ENCODE measurements at places on chromosomes 5 and 9.

- DNase-seq = no peak
Observed at GRCh38 chr5:96006291-96006690, 44.6 kb upstream of the ELL2 start.

DNA sequence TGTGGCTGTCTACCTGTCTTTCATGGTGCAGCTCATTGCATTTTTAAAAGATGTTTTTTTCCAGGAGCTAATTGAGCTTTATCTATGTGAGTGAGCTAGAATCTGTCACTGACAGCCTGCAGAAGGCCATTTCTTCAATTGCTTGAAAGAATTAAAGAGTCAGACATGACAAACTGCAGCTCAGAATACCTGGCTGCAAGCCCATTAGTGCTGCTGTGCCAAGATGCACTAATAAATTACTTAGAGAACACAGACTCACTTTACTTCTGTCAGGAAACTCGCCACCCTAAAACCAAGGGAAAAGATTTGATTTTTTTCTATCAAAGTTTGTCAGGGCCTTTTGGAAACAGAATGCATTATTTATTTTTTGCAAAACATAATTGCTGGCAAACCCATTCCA is 368.3 kb downstream of the CAAP1 start:
- DNase-seq = no peak

DNA sequence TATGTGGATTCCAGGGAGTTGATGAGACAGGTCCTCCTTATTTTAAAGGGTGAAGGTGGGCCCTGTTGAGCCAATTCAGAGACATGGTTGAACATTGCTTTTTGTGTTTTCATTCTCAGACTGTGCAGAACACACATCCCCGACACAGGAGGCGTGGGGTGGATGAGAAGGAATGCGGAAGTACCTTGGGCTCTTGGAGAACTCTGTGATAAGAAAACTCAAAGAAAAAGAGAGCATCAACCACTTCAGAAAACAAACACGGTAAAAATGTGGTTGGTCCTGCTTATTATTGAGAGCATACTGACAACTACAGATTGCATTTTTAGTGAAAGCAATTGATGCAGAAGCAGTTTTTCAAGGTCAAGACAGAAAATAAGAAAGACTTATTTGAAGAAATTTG is 659.8 kb downstream of the IRX1 start:
- DNase-seq = no peak

- DNase-seq = no peak
Observed at GRCh38 chr5:53298841-53299240, 181.6 kb upstream of the FST start.

DNA sequence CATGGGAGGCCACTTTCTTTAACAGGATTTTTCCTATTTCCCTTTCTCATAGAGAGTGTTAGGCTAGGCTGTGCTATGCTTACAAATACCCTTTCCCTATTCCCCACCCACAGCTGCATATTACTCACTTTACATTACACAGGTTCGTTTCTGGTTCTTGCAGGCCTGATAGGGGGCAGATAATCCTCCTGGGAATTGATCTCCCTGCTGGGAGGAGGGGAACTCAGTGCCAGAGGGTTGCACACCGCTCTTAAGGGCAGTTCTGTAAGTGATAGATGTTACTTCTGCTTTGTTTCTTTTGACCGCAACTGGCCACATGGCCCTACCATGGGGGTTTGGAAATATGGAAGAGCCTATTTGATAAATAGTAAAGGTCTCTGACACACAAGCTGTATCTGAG is 54.0 kb upstream of the NTRK2 start:
- no peak for DNase-seq

DNA sequence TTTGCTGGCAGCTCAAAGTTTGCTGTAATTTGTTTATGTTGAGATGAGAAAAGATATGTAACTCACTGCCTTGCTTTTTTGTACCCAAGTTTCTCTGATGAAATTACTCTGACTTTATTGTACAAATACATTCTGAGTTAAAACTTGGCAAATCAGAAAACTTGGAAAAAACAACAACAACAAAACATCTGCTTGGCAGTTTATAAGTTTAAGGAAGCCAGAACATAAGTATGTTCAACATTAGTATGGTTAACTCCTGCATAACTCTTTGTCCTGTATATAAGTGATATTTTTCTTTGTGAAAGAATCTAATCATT is 233.1 kb downstream of the MAST4 start:
- no peak for DNase-seq

DNA sequence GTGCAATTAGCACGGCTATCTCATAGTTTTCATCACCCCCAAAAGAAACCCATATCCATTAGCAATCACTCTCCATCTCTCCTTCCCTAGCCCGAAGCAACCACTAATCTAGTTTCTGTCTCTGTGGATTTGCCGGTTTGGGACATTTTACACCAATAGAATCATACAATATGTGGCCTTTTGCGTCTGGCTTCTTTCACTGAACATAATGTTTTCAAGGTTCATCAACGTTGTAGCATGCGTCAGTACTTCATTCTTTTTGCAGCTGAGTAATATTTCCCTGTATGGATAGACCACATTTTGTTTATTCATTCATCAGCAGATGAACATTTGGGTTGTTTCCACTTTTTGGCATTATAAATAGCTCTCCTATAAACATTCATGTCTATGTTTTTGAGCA is 75.4 kb upstream of the TBC1D2 start:
- DNase-seq = peak; percentile 91

DNA sequence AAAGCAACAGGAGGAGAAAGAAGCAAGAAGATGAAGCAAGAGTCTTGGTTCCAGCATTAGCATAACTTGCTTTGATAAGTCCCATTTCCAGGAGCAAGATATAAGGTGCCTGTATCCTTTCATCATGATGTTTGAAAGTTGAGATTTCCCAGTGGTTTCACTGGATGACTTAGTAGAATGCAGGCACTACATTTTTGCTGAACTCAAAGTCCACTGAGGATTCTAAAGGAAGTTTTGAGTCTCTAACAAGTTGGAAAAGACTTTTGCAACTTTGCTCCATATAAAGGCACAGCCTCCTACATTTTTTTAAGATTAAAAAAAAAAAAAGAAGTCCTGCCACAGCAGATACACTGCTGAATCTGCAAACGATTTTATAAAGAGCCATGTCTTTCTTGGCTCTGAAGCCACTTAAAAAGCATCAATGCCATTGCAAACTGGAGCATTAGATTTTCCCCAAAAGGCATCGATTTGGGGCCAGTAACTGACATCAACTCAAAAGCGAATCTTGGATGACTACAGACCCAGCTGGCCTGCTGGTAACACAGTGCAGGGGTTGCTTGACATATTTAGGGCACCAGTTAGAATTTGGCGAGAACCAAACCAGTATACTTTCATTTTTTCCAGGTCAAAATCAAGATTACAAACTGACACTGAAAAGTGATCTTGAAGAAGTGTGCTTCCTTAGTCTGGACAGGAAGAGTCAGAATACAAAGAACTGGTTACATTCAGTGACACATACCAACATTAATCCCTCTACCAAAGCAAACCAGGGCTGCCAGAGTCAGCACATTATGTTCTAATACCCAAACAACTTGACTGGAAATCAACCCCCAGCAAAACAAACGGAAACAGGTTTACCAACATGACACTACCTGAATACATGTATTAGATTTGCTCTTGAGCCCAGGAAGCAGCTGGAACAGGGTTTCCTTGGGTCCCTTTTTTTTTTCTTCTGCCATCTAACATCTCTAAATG is 39.1 kb upstream of the KCNV2 start:
- DNase-seq = no peak

DNA sequence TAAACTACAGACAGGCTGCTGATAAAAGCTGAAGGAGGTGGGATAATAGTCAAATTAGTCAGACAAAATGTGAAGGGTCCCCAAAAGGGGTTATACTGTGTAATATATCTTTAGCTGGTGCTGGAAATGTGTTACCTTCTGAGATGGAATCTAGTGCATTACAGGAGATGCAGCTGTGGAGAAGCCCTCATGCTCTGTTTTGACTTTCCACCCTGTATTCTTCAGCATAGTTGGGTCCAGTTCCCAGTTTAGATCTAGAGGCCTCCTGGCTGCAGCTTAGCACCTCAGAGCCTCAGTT is 122.6 kb downstream of the PAPPA start:
- DNase-seq = no peak

DNA sequence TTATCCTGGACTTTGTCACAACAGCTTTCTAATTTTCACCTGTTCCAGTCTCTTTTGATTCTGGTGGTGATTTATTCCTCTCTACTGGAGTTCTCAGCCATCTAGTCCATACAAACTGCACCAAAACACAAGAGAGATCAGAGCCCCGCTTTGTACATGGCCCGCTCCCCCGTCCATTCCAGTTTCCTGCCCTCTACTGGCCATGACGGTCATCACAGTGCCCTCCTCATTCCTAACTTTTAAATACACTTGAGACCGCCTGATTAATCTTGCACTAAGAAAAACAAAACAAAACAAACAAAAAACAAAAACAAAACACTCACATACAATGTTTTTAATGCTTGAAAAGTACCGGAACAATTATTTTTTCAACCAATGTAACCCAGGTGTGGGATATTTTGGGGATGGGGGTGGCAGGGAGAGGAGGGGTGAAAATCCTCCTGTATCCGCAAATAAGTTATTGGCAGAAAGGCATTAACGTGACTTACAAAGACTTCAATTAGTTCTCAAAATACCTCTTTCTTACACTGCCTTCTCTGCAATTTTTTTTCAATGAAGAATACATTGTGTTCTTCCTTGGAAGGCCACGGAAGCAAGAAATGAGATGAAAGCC is 84.8 kb upstream of the PAM start:
- DNase-seq = no peak

GRCh38 chr5:138752951-138753793 is at the start of gene CTNNA1:
CTNNA1 (plus strand) TSS chr5:138753425; CDS start chr5:138781925, 28,500 bp downstream.
- peak; percentile 65 for DNase-seq

- no peak for DNase-seq
Observed at GRCh38 chr5:129656952-129657351, 90.9 kb upstream of the MINAR2 start.

DNA sequence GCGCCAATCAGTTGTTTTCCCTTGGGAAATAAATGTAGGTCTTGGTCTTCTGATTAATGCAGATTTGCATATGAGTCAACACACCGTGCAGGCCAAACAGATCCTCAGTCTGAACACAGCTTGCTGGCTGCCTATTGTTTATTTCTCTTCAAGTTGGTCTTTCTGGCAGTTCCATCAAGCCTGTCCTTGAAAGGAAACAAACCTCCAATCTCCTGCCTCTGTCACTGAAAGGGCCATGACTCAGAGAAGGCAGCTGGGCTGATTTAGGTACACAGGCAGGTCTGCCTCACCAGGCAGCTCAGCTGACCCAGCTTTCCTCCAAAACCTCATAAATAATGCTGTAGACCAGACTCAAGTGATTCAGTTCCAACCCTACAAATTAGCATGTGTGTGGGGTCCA is 175.9 kb downstream of the MAN2A1 start:
- DNase-seq = peak; percentile 82

- DNase-seq = peak; percentile 84
Observed at GRCh38 chr9:78035383-78035993, 3.9 kb upstream of the GNAQ start.

DNA sequence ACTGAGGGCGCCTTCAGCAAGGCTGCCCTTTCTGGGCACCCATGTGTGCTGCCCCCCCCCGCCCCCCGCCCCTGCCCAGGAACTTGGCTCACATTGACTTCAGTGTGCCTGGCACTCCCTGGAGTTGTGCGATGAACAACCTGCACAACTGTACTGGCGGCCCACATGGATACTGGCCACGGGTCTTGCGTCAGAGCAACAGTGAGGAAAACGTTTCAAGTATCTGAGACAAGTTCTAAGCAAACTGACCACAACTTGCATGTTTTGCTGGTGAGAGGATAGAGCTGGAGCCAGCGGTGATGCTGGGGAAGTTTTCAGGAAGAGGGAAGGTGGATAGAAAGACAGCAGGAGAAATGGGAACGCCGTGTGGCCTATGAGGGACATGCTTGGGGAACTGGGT is 45.4 kb downstream of the HABP4 start:
- DNase-seq = peak; percentile 93

DNA sequence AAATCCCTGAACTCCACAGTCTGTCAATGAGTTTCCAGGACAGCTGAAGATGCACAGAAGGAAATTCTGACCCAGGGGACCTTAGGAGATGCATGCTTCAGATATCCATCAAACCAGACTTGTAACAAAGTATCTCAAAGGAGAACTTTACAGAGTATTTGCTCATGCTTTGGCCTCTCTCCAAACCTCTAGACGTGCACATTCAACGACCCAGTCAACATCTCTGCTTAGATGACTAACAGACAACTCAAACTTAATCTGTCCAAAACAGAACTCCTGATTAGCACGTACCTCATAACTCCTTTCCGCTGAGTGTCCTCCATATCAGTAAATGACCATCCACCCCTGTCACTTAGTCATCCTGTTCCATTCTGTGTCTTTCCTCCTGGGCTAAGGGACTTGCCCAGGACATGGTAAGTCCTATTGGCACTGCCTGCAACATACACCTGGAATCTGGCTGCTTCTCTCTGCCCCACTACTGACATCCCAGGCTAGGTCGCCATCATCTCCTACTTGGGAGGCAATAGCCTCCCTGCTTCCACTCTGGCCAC is 107.4 kb downstream of the LMNB1 start:
- peak; percentile 78 for DNase-seq

DNA sequence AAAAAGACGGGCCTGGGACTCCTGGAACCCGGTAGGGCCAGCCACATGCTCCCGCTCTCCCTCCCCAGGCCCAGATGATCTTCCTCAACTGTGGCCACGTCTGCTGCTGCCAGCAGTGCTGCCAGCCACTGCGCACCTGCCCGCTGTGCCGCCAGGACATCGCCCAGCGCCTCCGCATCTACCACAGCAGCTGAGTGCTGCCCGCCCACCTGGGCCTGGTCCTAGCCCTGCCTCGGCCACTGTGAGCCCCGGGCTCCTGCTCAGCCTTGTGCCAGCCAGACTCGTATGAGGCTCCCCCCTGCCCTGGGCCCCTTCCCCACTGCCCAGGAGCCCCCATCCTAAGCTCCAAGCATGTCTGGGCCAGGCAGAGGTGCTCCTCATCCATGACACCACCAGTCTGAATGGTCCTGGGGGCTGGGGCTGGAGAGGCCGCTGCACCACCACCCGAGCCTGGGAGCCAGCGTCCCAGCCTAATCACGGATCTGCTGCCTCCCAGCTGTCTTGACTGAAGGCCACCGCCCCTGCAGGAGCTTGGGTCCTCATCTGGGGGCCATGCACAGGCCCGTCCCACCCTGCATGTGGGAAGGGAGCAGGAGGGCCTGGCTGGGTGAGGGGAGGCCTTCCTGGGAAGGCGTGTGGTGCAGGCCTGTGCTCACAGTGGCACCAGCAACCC is 51.5 kb downstream of the LRSAM1 start:
- DNase-seq = no peak

DNA sequence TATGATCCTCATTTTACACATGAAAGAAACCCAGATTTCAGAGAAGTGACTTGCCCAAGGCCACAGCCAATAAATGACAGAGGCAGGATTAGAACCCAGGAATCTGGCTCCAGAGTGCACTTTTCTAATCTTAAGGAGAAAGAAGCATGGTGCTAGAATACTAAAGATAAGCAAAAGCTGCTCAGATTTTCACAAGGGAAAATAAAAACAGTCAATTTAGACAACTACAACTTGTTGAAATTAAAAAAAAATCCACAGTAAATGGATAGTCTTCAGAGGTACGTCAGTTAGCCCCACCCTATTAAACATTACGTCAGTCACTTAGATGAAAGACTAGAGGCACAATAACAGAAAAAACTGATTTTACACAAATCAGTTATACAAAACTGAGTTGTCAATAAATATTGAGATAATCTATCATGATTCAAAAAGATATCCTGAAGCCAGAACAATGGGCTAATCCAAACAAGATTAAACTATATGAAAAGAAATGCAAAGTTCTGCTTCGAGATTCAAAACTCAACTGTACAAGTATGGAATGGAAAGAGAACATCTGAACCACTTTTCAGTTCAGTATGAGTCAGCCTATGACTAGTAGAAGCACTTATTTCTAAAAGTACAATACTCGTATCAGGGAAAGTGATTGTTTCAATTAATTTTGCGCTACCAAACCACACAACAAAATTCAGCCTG is 9.3 kb downstream of the TMEM245 start:
- peak; percentile 60 for DNase-seq

Measured in AG10803 (cell line).